ENCODE measurements at places on chromosomes 7 and 10.
A peak's percentile ranks its signal among the peaks of the same experiment; 100 is the strongest.

DNA sequence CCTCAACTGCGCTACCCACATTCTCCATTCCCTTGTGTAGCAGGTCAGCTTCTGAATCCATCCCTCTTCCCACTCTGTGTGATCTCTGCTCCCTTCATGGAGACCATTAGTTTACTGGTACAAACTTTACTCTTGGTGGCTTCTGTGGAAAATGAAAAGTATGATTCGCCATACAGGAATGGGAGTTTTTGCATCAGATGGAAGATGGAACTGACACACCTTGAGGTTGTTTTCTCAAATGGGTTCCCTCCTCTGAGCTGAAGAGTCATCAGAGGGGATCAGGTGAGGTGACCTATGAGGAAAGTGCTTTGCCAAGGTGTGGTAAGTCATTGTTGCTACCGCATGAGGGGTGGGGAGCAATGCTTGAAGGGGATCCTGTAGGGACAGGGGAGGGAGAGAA lies 266.8 kb downstream of the INHBA start:
- DNase-seq, result no peak

- DNase-seq, result no peak
Observed at GRCh38 chr10:82981137-82981723, 1106.2 kb downstream of the NRG3 start.

DNA sequence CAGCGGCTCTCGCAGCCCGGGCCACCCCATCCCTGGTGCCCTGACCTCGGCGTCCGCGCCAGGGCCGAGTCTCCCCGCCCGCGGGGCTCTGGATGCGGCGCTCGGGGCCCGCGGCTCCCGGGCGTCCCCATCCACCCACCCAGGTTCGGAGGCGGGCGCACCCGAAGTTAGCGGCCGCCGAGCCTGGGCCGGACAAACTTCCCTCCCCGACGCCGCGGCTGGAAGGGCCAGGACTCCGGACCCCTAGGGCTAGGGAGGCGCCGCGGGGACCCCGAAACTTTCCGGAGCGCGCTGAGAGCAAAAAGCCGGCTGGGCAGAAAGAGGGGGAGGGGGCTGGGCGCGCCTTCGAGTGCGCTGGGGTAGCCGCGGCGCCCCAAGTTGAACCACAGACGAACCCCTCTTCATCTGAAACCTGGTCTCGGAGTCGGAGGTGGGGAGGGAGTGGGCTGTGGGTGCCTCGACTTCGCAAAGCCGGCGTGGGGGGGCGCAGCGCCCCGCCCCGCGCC lies 3.7 kb upstream of the ELFN1 start:
- DNase-seq, result no peak

GRCh38 chr7:3371601-3372000 lies 70.5 kb downstream of the SDK1 start:
- no peak for DNase-seq

GRCh38 chr7:19128856-19129255 lies 11.4 kb upstream of the TWIST1 start:
- DNase-seq, result no peak

GRCh38 chr7:50307368-50308032 lies 3.0 kb downstream of the IKZF1 start:
- DNase-seq, result peak; percentile 60

GRCh38 chr7:130009848-130010688 lies 41.1 kb downstream of the ZC3HC1 start:
- DNase-seq, result no peak

DNA sequence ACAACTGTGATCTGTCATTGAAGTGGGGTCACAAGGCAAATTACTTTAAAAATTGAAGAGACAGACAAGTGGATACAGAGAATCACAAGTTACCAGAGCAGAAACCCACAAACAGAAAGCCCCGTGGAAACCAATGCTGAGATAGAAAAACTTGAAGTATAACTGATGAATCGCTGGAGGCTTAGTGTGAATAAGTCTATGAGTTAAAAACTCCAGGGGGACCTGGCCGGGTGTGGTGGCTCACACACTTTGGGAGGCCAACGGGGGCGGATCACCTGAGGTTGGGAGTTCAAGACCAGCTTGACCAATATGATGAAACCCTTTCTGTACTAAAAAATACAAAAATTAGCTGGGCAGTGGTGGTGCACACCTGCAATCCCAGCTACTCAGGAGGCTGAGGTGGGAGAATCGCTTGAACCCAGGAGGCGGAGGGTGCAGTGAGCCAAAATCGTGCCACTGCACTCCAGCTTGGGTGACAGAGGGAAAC lies 69.7 kb upstream of the ZNRF2 start:
- DNase-seq, result no peak

DNA sequence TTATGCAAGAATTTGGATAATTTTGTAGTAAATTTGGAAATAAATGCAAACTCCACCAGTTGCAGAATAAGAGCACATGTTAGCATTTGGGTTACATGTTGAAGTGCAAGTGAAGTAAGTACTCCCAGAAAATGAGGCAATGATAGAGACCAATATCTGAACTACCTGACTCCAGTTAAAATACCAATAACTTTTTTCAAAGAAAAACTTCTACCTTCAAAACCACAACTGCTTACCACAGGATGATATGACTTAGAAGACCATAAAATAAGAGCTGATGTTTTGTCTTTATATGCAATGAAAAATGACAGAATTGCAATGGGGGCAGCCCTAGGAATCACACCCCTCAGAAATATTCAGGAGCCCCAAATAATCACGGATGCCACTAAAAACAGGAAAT lies 561.6 kb upstream of the TEX47 start:
- no peak for DNase-seq

GRCh38 chr7:38391751-38392150 lies 118.3 kb upstream of the TARP start:
- DNase-seq, result no peak

GRCh38 chr7:19648791-19649190 lies 60.0 kb downstream of the POLR1F start:
- DNase-seq, result no peak

Data from stimulated activated CD8-positive, alpha-beta memory T cell treated with anti-CD3 and anti-CD28 coated beads, Interleukin-7, amount 100 ng/mL, for 4 hours (primary cell).